NCI-H1092 treated with DMSO at 0.1 percent for 48 hours (cell line): ENCODE measurements at places on chromosomes 7 and 10.

- DNase-seq, result no peak
Observed at GRCh38 chr7:7207876-7208275, 25.5 kb downstream of the C1GALT1 start.

- no peak for DNase-seq
Observed at GRCh38 chr7:114364151-114364550, 50.5 kb upstream of the FOXP2 start.

DNA sequence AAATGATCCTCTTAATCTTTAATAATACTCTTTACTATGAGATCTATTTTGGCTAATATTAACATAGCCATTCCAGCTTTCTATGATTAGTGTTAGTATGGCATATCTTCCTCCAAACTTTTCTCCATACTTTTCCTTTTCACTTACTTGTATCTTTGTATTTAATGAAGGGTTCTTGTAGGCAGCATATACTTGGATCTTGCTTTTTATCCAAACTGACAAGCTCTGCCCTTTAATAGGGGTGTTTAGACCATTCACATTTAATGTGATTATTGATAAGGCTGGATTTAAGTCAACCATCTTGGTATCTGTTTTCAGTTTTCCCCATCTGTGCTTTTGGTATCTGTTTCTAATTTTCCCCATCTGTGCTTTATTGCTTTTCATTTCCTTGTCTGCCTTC lies 59.7 kb upstream of the ATP6V0A4 start:
- no peak for DNase-seq

GRCh38 chr7:1452205-1452604 lies 7.1 kb downstream of the MICALL2 start:
- DNase-seq, result no peak

GRCh38 chr7:6640246-6640721 lies 3.2 kb downstream of the ZNF316 start:
- no peak for DNase-seq

DNA sequence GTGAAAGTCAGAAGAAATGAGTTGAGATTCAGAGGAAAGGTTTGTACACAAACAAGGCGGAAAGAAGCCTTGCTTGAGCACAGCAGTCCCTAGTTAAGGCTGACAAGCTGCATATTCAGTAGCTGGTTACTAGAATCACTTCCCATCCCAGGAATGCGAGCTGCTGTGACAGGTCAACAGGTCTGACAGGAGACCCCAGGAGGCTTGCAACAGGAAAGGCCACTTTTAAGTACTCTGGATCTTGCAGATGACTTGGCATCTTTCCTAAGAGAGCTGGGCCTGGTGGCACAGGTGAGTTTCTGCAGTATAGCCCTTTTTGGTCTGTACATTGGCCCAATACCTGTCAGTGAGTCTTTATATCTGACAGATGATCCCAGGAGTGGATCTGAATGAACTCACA lies 35.7 kb upstream of the UNC5B start:
- DNase-seq, result no peak

DNA sequence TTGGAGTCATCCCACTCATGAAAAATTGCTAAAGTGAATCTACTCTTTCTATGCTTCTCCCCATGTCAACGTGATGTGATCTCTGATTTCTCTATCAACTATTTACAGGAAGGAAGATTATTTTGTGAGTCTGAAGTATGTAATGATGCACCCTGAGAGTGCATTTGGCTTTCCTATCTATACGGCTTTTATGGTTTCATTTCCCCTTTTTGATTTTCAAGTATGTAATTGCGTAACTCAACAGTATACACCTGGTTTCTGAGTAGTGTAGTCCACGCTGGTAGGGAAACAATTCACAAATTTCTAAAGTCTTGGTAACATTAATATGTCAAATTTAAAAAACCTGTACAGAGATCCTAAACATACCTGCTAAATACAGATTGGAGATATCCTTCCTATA lies 194.7 kb upstream of the SEMA3A start:
- DNase-seq, result peak; percentile 20

DNA sequence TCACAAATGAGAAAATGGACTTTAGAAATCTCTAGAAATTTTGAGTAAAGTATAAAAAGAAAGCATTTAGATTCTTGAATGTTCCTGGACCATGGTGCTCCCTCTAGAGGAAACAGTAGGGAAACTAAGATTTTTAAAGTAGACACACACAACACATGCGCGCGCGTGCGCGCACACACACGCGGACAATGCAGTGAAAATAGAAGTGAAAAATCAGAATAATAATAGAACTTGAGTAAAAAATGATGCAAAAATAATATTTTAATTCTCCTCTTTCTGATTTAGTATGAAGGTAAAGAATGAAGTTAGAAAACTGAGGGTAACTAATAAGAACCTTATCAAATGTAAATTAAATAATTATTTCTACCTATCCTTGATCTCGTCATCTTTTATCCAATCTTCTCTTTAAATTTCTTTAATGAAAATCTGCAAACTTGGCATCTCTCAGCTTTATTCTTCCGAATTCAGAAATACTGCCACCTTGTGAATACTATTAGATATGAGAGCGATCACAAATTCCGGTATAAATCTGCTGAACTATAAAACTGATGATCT lies 117.0 kb upstream of the AMPH start:
- DNase-seq, result peak; percentile 46

- DNase-seq, result peak; percentile 66
Observed at GRCh38 chr7:23277359-23277989, 21.7 kb upstream of the MALSU1 start.

DNA sequence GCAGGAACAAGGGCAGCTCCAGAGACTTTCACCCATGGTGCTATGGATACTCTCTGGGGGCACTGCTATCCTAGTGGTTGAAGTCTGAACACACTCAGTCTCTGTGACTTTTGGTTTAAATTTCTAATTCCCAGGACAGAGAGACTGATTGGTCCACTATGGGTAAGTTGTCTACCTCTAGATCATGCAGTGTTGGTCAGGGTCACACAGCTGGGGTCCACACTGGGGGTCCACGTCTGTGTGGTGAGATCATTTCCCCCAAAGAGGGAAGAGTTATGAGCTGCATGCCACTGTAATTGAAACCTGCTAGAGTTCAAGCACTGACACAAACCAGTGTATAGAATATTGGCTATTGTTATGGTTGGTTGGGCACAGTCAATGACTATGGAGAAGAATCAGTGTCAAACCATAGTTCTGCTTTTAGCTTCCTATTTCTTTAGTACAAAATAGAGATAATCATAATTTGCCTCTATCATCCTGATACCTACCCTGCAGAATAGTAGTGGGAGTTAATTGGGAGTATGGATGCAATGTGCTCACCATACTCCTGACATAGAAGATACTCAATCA lies 101.6 kb downstream of the PRTFDC1 start:
- no peak for DNase-seq

DNA sequence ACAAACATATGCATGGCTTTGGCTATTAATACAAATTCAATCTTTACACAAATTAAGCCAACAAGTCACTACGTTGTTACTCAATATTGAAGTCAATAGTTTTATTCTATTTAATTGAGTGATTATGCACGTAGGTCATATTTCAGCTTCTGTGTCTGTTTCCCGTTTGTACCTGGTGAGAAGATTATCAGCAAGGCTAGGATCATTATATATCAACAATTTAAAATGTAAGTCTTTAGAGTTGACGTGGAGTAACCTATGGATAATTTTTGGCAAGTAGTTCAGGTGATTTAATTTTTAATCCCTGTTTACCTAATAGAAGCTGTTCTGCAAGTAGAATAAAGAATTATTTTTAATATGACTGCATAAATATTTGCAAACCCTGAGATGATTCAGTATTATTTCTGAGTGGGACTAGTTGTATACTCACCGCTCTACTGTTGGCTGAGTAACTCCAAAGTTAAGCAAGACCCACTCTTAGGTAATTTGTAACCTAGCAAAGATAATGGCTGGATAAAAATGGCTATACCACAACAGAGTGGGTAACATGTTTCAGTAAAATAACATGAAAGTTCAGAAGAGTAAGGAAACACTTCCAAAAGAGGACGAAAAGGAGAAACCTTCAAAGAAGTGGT lies 161.0 kb downstream of the HGF start:
- no peak for DNase-seq

DNA sequence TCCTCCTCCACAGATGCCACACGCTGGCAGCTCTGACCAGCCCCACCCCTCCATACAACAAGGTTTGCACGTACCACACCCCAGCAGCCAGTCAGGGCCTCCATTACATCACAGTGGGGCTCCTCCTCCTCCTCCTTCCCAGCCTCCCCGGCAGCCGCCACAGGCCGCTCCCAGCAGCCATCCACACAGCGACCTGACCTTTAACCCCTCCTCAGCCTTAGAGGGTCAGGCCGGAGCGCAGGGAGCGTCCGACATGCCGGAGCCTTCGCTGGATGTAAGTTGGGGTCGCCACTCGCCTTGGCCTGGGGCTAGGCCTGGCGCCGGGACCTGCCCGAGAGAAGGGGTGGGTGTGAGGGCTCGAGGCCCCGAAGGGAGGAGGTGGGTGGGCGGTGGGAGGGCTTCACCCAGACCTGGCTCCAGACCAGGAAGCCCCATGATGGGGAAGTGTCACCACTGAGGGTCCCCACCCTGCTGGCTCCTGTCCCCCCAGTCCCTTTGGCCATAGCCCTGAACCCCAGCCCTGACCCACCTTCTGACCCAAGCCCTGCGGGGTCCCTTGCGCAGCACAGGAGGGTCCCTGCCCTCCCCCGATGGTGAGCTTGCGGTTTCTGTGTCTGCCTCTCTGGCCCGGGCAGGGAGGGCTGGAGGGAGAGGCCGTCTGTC lies 36.2 kb upstream of the PPIF start:
- DNase-seq, result no peak

GRCh38 chr7:132532281-132532680 lies 44.0 kb downstream of the PLXNA4 start:
- DNase-seq, result no peak

DNA sequence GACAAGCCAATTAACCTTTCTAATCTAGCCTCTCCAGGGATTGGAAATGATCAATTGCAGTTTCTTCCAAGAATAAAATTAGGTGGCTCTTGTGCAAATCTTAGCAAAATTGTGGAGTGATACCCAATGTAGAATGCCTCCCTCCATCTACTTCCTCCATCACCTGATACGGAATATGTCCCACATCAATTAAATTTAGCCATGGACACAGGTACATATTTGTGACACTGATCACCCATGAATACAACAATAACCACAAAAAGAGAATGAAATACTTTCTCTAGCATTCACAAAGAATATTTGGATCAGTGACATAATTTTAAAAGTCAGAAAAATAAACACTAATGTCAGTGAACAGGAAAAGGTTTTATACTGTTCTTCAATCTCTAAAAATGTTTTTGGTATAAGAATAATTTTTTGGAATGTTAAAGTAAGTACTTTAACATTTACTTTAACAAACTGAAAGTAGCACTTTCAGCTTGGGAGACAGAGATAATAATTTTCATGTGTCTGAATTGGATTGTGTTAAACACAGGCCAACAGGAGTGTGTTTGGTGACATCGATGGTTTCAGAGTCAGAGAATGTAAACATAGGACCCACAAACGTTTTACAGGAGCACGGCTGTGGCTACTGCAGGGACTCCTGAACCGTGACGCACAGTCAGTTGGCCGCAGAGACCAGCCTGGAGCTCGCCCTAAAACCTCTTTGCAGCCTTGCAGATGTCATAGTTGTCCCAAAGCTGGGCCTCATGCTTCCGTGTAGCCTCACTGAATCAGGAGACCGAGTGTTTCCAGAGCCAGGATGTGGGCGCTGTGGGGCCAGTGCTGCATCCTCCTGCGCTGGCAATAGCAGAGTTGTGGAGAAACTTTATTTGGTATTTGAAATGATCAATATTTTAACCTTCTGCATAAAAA lies 7.2 kb downstream of the RBM20 start:
- DNase-seq, result no peak

- DNase-seq, result no peak
Observed at GRCh38 chr10:24938525-24938924, 13.9 kb downstream of the PRTFDC1 start.

- DNase-seq, result no peak
Observed at GRCh38 chr7:132825222-132825621, 249.0 kb upstream of the PLXNA4 start.

- peak; percentile 6 for DNase-seq
Observed at GRCh38 chr10:93115661-93116383, 42.1 kb downstream of the CYP26A1 start.

GRCh38 chr7:157389951-157390730 lies 53.3 kb downstream of the DNAJB6 start:
- no peak for DNase-seq

- no peak for DNase-seq
Observed at GRCh38 chr7:134996097-134996550, 9.8 kb downstream of the AGBL3 start.

DNA sequence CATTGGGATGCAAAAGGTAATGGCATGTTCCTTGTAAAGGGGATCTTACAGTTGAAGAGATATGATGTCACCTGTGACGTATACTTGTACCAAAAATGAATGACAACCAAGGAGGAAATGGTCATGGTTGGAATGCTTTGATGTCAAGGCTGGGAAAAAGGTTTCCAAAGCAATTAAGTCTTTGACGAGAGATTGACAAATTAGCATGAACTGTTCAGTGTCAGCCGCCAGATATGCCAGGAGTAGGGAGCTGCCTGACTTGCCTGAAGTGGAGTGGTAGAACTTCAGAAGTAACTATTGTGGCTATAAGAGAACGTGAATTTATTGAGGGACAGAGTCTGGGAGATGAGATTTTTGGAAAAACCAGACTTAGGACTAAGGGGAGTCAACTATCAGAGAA lies 88.1 kb downstream of the SEPTIN7 start:
- DNase-seq, result no peak

DNA sequence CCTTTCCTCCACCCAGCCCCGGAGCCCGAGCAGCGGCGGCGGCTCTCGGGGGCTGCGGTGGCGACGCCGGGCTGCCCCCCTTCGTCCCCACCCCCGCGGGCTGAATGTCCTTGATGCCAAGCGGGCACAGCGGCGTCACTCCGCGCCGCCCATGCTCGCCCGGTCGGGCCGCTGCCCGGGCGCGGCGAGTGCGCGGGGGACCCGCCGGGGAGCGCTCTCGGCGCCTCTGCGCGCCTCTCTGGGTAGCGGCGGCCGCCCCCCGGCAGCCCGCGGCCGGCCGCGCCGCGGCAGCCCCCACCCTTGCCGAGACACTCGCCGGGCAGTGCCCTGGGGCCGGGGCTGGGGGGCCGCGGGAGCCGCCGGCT lies 433 bp upstream of the PLXNA4 start:
- no peak for DNase-seq
